ENCODE measurements at places on chromosomes 13 and 19. TPM values are rescaled to one million over a fixed set of nuclear protein-coding genes. Genes with fewer than 3 reads are reported as not detected.
A peak's percentile ranks its signal among the peaks of the same experiment; 100 is the strongest.

GRCh38 chr19:51367255-51367564 lies 1.0 kb upstream of the ETFB start:
- no peak for DNase-seq

DNA sequence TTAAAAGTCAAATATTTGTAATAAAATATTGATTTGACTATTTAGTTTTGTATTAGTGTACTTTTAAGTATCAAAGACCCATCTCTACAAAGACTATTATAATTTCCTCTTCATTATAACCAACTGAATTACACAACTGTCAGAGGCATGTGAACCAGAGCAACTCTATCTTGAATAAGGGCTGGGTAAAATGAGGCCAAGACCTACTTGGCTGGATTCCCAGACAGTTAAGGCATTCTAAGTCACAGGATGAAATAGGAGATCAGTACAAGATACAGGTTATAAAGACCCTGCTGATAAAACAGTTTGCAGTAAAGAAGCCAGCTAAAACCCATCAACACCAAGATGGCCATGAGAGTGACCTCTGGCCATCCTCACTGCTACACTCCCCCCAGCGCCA lies 36.2 kb upstream of the ATP12A start:
- DNase-seq = no peak

DNA sequence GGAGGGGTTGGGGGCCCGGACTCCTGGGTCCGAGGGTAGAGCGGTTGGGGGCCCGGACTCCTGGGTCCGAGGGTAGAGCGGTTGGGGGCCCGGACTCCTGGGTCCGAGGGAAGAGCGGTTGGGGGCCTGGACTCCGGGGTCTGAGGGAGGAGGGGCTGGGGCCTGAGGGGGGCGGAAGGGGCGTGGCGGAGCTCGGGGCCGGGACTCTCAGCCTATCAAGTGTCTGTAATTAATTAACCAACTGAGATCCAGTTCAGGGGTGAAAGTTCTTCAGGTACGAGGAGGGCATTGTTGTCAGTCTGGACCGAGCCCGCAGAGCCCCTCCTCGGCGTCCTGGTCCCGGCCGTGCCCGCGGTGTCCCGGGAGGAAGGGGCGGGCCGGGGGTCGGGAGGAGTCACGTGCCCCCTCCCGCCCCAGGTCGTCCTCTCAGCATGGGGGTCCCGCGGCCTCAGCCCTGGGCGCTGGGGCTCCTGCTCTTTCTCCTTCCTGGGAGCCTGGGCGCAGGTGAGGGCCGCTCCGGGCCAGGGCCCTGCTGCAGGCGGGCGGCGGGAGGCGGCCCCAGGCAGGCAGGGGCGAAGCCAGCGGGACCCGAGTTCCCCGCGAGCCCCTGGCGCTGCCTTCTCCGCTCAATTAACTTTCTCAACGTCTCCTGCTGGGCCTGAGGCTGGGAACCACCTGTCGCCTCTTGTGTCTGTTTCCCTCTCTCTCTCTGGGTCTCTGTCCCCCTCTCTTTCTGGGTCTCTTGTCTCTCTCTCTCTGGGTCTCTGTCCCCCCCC lies 697 bp downstream of the FCGRT start:
- DNase-seq = peak; percentile 52

DNA sequence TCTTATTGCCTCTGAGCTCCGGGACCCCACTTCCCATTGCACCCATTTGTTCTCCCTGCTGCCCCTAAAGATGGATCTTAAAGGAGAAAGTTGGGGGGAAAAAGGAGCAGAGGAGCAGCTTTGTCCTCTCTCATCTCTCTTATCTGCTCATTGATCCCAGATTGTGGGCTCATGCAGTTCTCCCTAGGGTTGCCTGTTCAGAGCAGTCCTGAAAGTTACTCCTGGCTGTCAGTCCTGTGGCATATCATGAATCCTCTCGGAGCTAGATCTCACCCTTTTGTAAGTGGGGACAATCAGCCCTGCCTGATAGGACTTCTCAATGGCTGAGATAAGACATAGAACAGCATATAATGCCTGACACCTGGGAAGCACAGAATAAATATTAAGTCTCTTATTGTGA lies 440.3 kb downstream of the IRS2 start:
- no peak for DNase-seq

- no peak for DNase-seq
Observed at GRCh38 chr13:98688373-98688772, 64.1 kb downstream of the SLC15A1 start.

DNA sequence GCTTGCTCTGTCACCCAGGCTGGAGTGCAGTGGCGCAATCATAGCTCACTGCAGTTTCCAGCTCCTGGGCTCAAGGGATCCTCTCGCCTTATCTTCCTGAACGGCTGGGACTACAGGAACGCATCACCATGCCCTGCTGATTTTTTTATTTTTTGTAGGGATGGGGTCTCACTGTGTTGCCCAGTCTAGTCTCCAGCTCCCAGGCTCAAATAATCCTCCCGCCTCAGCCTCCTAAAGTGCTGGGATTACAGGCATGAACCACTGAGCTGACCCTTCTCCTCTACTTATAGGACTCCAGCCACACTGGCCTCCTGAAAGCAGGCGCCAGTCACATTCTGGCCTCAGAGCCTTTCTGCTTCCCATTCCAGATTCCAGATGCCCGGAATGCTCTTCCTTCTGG lies 10.5 kb downstream of the DACT3 start:
- no peak for DNase-seq

GRCh38 chr13:46909042-46909441 lies 12.2 kb upstream of the HTR2A start:
- DNase-seq = no peak

DNA sequence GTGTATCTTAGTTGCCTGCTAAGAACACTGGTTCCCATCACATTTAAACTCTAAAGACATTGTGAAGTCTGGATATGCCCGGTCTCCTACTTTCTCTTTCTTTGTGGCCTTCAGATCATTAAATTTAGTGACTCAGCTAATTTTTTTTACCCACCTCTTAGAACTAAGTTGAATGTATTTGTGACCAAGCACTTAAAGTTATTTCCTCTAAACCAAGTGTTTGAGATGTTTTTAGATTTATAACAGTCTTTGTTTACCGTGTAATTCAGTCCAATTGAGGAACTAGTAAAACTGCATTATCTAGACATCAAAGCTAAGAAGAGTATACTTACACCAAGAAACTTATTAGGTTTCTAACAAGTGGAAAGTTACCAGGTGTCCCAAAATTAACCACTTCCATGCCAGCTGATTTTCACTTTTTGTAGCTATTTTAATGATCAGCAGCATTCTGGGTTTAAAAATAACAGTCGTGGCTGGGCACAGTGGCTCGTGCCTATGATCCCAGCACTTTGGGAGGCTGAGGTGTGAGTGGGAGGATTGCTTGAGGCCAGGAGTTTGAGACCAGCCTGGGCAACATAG lies 53.1 kb downstream of the ARHGAP35 start:
- DNase-seq = peak; percentile 48

- no peak for DNase-seq
Observed at GRCh38 chr13:66048888-66049287, 1181.2 kb downstream of the PCDH9 start.

DNA sequence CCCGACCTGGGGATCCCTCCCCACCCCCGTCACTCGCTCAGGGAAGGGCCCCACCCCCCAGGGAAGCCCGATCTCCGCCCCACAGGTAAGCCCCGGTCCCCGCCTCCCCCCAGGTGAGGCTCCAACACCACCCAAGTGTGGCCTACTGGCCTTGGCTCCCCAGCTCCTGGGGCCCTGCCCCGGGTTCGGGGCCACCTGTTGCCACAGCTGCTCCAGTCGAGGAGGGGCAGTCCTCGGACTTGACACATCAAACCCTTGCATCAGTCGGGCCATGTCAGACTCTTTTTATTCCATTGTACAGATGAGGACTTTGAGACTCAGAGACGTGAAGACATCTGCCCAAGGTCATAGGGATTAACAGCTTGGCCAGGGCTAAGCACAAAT lies 512 bp downstream of the CC2D1A start:
- no peak for DNase-seq

GRCh38 chr19:30469774-30470173 lies 97.6 kb downstream of the ZNF536 start:
- DNase-seq = no peak

DNA sequence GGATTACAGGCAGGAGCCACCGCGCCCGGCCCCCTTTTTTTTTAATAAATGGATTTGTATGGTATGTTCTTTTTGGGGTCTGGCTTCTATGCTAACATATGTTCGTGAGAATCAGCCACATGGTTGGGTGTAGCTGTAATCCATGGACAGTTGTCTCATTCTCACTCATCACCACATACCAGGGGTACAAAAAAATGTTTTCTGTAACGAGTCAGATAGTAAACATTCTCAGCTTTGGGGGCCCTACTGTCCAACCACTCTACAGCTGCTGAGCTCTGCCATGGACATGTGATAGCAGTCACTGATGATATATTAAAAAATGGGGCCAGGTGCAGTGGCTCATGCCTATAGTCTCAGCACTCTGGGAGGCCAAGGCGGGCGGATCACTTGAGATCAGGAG lies 5.1 kb upstream of the RETN start:
- no peak for DNase-seq

GRCh38 chr13:36310417-36311108 lies 12.9 kb upstream of the CCDC169 start:
- no peak for DNase-seq

- DNase-seq = no peak
Observed at GRCh38 chr13:21688056-21688455, 17.2 kb downstream of the FGF9 start.

GRCh38 chr13:33637978-33638743 lies 179.8 kb upstream of the RFC3 start:
- no peak for DNase-seq

GRCh38 chr13:50521831-50522149 lies 321.7 kb downstream of the DLEU7 start:
- DNase-seq = no peak

DNA sequence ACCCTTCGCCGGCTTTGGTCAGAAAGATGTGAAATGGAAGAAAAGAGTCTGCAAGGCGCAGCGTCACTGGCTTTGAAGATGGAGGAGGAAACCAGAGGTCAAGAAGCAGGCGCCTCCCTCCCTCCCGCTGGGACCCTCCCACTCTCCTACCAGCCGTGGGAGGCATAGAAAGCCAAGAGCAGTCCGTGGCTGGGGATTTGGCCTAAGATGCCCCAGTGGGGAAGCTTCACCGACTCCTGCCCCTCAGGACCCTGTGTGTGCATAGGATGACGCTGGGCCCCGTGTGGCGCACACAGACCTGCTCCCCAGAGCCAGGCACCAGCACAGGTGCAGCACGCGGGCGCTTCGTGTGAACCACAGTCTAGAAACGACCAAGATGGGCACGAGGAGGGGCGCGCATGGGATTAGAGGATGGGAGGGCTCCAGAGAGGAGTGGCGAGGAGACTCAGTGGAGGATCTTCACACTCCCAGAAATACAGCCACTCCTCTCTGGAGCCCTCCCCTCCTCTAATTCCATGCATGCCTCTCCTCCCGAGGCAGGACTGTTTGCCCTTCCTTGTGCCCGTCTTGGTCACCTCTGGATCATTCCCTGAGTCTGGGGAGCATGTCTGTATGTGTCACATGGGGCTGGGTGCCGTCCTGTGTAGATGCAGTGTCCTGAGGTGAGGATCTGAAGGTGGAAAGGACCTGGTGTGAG lies 194.3 kb downstream of the TEX29 start:
- DNase-seq = no peak

DNA sequence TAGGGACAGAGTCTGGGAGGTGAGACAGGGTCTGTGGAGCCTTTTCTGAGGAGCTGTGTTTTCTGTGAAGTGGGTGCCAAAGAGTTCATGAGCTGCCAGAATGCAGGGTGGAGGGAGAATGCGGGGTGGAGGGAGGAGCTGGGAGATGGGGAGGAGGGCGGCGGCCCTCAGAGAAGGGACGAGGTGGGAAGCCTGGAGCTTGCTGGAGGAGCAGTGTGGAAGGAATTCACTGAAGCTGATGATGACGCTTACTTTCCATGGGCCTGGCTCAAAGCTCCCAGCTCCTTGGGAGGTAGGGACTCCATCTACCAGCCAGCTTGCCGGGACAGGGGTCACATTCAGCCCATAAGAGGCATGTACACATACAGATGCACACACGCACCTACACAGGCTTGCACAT lies 62.5 kb downstream of the MCF2L start:
- no peak for DNase-seq

The SMIM44 gene
- total RNA-seq = not detected

The COMMD6 gene
- 45.1 TPM for total RNA-seq

The TEX101 gene
- not detected for total RNA-seq

The LGALS7 gene
- total RNA-seq = not detected

The KPTN gene
- 4.3 TPM for total RNA-seq

The KCNN4 gene
- total RNA-seq = 0.51 TPM

The CHST8 gene
- total RNA-seq = 0.09 TPM

All from dermis blood vessel endothelial cell (primary cell).